ENCODE measurements at places on chromosomes 12 and 14.

DNA sequence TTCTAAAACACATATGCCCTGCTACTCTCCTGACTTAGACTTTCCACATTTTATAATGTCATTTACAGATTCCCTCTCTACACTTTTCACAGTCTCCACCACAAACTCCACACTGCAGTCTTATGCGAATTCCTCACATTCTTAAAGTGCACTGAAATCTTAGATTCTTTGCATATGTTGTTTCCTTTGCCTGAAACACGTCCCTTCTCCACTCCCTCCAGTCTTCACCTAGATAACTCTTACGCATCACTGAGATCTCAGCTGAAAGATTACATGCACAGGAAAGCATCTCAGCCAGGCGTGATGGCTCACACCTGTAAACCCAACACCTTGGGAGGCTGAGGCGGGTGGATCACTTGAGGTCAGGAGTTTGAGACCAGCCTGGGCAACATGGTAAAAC is 3.8 kb upstream of the ARHGAP9 start:
- DNase-seq = no peak

DNA sequence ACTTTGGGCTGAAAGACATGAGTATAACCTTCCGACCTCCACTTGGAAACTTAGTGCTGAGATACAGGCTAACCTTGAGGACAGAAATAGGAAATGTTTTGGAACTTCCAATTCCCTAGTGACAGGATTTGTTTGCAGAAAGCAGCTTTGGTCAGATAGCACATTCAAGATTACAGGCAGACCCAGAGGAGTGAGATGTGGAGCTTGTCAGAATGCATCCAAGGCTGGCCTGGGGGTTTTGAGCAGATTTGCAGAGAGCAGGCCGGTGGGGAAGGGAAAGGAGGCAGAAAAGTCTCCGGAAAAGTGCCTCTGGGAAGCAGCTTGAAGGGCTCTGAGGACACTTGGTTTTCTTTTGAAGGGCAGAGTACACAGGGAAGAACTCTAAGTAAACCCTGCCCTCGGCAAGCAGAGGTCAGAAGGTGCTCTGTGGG is 180.3 kb downstream of the ETV6 start:
- no peak for DNase-seq

GRCh38 chr12:64736771-64737170 is 22.4 kb downstream of the GNS start:
- no peak for DNase-seq

DNA sequence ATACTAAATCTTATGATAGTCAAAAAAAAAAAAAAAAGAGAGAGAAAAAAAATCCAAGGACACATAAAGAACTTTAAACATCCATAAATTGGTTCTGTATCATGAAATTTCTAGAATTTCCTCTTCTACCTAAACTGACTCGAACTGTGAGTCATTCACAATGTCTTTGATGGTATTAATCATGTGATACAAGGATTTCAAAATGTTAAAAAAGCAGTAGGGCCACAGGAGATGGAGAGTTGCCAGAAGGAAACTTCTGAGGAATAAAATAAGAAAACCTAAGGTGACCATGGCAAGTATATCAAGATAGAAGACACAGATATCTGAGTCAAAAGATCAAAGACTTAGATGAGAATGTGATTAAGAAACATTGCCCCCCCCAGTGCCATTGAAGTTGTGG is 1320.9 kb upstream of the FLRT2 start:
- no peak for DNase-seq

DNA sequence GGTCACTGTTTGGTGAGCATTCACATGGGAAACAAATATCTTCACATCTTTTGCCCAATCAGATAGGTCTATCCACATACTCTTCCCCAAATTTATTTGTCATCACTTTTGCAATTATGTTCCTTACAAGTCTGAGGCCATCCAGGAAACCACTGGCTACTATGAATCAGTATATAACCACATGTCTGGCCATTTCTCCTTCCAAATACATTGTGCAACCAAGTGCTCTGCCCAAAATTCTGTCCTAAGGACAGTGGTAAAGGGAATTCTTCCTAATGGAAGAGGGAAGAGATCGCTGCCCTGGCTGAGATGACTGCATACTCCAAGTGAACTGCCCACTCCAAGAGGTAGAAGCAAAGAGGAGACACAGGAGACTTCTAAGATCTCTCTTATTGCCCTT is 148.9 kb upstream of the MAX start:
- no peak for DNase-seq
